ENCODE measurements at places on chromosomes 3 and 15. TPM values are rescaled to one million over a fixed set of nuclear protein-coding genes. Genes with fewer than 3 reads are reported as not detected.

- DNase-seq: no peak
These were observed 52.1 kb upstream of the PRR23E start for GRCh38 chr3:127140501-127141460.

DNA sequence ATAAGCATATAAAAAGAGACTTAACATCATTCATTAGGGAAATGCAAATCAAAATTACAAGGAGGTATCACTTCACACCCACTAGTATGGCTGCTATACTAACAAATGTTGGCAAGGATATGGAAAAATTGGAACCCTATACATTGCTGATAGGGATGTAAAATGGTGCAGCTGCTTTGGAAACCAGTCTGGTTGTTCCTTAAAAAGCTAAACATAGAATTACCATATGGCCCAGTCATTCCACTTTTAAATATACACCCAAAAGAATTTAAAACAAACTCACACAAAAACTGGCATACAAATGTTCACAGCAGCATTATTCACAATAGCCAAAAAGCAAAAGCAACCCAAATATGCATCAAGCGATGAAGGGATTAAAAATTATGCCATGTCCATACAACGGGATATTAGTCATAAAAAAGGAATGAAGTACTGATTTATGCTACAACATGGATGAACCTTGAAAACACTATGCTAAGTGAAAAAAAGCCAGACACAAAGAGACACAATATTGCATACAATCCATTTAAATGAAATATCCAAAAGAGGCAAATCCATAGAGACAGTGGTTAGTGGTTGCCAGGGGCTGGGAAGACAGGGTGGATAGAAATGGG lies 118.3 kb downstream of the OSBPL10 start:
- peak; percentile 22 for DNase-seq

DNA sequence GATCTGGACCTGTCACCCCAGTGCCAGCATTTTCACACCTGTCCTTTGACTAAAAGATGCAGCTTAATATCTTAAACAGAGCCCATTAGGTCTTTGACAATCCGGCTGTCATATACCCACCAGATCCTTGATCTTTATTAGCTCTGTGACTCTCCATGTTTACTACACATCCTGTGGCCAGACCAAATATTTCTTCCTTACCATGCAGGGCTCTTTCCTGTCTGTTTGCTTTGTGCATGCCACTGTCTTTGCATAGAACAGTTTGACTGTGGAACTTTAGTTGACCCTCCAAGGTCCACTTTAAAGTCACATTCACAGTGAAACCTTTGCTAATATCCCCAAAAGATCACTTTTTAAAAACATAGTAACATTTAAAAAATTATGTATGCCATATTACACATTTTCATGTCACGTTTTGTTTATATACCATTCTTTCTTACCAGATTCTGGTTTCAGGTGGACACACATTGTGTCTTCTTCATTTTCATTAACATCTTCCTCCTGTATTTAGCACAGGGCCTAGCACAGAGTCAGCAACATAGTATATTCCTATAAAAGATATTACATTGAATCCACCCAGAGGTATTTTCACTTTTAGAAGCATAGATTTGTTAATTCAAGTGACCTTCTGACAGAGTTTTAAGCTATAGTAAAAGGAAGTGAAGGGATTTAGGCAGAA lies 95.8 kb downstream of the RAP2B start:
- no peak for DNase-seq

DNA sequence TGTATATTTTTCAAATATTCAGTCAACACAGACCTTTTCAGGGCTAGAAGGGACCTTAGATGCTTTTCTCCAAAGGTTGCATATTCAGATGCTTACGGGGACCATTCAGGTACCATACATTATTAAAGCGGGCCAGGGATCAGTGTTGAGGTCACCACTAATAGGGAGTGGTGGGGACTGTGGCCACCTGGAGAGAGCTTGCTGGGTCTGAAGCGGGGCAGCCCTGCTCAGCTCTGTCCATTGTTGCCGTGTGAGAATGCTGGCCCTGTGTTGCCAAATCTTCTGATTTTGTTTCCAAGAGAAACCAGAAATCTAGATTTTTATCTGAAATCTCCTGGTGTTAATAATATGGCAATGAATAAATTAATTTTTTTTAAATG lies 23.7 kb downstream of the ABHD2 start:
- no peak for DNase-seq

- DNase-seq: no peak
These were observed 235.1 kb downstream of the CD47 start for GRCh38 chr3:107855710-107856109.

DNA sequence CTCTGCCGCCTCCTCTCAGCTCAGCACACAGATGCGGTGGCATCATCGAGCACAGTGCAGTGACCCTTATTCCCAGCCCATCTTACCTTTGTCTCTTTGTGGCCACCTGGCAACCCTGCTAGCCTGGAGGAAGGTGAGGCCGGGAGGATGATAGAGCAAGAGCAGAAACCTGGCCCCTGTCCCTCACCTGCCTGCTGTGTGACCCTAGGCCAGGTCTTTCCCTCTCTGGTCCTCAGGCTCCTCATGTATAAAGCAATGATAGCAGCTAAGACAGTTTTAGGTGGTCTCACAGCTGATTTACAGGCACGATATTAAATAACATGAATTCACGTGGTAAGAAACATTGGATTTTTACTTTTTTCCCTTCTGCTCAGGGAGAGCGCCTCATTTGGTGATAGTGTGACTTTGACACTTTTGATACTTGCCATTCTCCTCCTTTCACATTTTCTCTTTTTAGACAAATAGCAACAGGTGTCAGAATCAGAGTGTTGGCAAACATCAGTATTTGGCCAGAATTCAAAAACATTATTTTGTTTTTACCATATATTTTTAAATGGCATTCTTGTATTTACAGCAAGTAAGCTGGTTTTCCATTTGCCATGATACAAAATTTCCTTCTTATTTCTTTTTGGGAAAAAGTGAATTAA lies 29.5 kb upstream of the CTSH start:
- DNase-seq: no peak

- no peak for DNase-seq
These were observed 155.6 kb upstream of the GOLIM4 start for GRCh38 chr3:168251371-168251770.

GRCh38 chr3:126263971-126264370 lies 83.6 kb upstream of the ALDH1L1 start:
- no peak for DNase-seq

GRCh38 chr3:19216669-19217337 lies 68.5 kb downstream of the KCNH8 start:
- DNase-seq: peak; percentile 3

DNA sequence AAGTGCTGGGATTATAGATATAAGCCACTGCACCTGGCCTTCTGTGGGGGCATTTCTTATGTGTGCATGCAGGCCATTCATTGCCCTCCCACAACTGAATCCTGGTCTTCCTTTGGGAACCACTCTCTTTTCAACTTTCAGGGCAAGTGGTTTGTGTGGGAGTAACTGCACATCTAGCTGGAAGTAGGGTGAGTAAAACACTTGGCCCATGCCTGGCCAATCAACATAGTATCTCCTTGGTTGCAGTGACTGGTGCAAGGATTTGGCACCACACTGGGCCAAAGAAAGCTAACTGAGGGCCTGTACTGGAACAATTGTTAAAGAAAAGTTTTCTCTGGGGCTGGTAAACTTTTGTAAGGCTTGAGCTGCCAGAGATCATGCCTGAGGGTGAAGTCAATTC lies 189.2 kb upstream of the FEZF2 start:
- DNase-seq: no peak

DNA sequence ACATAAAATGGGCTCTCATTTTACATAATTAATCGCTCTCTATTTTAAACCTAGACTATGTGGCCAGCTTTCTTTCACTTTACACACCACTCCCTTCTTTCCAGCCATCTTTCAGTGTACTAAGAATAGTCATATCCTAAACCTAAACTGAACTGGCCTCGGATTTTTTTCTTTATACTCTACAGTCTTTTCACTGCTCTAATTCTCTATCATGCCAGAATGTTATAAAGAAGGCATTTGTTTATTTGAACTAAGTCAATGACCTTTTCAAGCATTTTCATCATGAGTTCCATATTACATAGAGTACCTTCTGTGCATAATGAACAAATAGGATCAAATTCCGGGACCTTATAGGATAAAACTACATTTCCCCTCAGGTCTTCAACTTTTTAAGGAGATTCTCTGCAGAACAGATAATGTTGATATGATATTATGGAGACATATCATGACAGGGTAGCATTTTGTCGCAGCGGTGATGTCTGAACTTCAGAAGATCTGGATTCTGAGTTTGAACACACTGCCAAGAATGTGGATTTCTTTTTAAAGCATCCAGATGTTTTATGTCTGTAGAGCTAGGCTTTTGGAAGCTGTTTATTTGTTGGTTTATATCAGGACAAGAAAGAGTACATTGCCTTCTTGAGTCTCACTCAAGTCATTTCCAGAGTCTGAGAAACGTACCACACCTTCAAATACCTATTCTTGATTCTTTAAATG lies 1047.3 kb downstream of the MCTP2 start:
- no peak for DNase-seq

DNA sequence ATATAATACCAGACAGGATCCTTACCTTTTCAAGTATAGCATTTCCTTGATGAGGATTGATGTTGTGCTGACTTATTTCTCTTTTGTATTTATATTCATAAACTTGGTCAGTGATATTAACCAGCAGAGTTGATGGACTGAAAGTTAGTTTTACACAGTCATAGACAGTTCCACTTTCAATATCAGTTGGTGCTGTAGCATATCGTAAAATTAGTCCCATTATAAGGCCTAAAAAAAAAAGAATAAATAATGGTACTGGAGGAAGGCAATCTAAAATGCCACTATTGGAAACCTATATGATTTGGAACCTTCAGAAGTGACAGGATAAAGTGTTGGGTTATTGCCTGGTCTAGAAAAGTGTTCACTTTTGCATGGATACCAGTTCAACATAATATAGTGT lies 16.3 kb downstream of the SLC9A9 start:
- DNase-seq: no peak

DNA sequence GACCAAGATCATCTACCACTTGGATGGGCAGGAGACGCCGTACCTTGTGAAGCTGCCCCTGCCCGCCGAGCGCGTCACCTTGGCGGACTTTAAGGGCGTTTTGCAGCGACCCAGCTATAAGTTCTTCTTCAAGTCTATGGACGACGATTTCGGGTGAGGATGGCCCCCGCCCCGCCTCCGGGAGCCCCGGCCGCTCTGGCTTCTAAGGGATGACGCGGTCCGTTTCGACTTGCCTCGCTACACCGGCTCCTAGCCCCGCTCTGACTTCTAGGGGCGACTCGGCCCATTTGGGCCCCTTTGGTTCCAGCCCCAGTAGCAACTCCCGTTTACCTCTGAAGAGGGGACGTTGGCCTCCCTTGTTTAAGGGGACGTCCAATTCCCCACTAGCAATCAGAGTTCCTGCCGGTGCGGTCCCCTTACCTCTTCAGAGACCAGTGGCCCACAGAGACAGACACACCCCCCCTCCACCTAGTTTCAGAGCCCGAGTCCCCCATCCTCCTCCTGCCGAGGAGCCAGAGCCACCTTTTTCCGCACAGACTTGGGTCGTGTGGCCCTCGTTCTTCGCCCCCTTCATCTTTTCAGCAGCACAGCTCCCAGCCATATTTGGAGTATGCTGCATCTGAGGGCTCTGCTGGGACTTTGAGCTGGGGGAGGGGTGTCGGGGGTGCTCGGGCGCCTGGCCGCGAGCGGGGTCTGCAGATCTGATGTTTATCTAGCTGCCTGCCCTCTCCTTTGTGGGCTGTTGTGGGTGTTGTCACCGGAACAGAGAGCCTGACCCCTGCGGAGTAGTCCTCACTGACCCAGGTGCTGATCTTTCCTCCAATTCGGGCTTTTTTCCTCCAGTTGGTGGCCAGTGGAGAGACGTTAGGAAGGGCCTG lies 706 bp downstream of the DVL3 start:
- no peak for DNase-seq

- no peak for DNase-seq
These were observed 20.3 kb downstream of the SHOX2 start for GRCh38 chr3:158085931-158086330.

GRCh38 chr15:48647962-48648361 lies 2.5 kb upstream of the FBN1 start:
- DNase-seq: no peak

DNA sequence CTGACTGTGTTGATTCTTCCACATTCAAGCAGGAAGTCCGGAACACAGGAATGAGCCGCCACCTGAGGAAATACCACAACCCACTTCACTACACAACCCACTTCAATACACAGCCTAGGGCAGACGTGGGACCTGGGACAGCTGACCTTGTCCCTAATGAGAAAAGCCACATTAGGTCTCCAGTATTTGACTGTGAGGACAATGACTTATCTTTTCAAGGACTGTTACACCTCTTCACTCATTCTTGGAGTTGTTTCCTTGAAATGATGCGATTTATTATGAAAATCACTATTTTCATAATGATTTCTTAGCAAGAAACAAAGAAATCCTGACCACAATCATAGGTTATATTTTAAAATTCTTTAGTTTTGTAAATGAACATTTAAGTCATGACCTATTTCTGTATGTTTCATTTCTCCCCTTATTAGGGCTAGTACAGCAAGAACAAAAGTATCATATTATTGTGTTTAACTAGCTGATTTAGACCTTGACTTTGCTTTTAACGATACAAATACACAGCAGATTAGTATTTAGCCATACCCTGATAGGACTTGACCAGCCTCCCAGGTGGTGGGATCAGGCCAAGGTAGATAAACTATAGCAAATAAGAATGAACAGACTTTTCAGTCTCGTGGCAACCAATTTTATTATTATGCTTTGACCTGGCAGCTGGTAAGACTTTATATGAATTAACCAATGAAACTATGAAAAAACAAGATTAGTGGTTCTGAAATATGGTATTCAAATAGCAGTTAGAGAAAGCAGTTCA lies 6.0 kb downstream of the RAB27A start:
- DNase-seq: no peak

The PLSCR2 gene
- polyA plus RNA-seq: not detected

The LHFPL4 gene
- polyA plus RNA-seq: 0.03 TPM

The NOX5 gene
- polyA plus RNA-seq: 0.32 TPM

The QARS1 gene
- polyA plus RNA-seq: 243 TPM

The ITGA11 gene
- 6.4 TPM for polyA plus RNA-seq

The TGFBR2 gene
- 69.9 TPM for polyA plus RNA-seq

The GPR160 gene
- 1.7 TPM for polyA plus RNA-seq

All from muscle of leg (tissue), 16 donors.